ENCODE measurements at places on chromosomes 12 and 14.

DNA sequence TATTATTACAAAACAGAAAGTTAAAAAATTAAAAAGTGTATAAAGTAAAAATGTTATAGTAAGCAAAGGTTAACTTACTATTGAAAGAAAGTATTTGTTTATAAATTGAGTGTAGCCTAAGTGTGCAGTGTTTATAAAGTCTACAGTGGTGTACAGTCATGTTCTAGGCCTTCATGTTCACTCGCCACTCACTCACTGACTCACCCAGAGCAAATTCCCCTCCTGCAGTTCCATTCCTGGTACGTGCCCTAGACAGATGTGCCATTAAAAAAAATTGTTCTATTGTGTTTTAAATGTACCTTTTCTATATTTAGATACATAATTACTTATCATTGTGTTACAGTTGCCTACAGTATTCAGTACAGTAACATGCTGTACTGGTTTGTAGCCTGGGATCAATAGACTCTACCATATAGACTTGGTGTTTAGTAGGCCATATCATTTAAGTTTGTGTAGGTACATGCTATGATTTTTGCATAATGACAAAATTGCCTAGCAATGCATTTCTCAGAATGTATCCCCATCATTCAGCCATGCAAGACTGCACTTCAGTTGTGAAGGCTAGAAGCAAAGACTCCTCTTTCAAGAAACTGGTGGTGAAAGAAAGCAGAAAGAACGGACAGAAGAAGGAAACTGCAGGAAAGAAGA lies 100.6 kb downstream of the DACT1 start:
- DNase-seq: no peak

GRCh38 chr12:9334041-9334692 lies 126.0 kb upstream of the PZP start:
- DNase-seq: no peak

GRCh38 chr12:132803888-132804287 lies 24.8 kb downstream of the GOLGA3 start:
- no peak for DNase-seq

GRCh38 chr12:34345801-34346200 lies 323.5 kb downstream of the ALG10 start:
- DNase-seq: no peak

DNA sequence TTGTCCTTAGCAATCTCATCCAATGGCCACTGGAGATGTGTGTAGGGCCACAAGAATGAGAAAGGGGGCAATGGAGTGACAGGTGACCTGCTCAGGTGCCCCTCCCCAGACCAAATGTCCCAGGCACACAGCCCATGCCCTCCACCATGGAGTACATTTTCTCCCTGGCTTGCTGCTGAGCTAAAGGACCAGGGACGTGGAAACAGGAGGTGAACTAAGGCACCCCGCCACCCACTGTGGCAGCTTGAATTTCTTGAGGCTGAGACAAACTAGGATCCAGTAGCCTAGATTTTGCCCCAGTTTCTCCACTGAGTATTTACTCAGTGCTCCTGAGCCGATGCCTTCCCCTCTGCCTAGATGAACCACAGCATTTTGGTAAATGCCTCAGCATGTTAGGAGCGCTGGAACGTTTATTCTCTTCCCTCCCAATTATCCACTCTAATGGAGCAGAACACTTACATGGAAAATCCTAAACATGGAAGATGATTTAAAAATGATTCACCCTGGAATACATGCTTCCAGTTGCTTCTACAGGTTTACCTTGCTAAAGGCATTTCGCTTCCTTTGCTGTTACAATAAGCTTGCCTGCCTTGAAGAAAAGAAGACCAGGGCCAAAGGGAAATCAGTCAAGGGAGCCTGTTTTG lies 198.0 kb downstream of the ZFP36L1 start:
- no peak for DNase-seq

- DNase-seq: no peak
Observed at GRCh38 chr12:96466939-96467751, 22.2 kb upstream of the CFAP54 start.

DNA sequence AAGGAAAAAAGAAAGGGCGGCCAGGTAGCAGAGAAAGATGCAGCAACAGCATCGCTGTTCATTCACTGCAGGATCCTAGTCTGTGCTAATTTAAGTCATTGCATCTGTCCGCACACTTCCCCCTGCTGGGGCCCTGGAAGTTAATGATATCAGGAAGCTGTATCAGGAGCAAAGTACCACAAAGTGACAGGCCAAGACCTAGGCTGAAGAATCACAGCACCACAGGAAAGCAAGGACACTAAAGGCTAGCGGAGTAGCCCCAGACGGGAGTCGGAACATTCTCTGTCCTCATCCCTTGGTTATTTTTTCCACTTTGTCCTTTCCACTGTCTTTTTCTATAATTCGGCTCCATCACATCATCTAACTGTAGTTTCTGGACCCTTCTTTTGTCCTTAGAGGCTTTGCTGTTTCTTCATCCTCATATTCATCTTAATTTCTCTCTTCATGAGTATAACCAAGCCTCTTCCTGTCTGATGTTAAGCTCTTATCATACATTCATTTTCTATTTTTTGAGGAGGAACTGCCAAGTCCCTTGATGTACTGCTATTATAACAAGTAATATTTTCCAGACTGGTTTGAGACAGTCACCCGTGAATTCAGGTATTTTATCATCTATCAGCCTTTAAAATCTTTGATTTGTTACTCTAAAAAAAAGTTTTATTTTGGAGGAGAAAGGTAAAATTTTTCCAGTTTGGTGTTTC lies 28.3 kb downstream of the DUSP16 start:
- DNase-seq: no peak

DNA sequence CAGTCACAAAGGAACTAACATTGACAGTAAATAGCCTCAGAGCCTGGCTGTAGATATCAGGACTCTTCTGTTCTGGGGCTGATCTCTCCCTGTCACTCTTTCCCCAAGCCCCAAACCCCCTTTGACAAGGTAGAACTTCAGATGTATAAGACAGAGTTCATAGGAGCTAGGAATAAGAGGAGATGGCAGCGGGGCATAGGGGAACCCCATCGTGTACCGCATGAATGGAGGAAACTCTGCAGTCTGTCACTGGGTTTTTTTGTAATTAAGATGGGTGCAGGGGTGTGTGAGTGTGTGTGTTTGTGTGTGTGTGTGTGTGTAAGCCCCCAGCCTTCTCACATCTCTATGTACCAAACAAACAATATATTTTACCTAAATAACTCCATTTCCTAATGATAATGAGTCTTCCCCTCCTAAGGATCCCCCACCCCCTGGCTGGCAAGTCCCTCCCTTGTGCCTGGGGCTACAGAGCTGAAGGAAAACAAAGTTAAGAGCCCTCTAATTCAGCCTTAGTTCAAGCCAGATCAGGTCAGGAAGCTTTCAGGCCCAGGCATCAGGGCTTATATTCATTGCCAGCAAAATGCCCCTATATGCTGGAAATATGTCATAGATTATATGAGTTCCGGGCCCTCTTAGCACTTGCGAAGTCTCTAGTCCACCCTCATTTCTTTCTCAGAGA lies 9.1 kb upstream of the HOXC4 start:
- no peak for DNase-seq

DNA sequence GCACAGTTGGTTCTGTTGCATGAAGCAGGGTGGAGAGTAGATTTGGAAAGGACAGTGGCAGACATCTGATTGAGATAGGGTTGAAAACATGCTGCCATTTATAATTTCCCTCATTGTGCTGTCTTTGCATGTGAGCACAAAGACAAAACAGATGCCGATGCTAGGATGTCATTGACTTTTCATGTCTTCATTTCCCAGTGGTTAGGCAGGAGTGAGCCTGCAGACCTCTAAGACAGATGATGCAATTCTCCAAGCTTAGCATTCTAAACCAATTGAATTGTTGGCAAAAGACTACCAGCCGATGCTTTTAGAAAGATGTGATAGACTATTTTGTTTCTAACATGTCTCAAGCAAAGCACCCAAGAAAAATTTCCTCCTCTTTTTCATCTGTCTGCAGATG lies 37.1 kb upstream of the PELI2 start:
- DNase-seq: no peak

DNA sequence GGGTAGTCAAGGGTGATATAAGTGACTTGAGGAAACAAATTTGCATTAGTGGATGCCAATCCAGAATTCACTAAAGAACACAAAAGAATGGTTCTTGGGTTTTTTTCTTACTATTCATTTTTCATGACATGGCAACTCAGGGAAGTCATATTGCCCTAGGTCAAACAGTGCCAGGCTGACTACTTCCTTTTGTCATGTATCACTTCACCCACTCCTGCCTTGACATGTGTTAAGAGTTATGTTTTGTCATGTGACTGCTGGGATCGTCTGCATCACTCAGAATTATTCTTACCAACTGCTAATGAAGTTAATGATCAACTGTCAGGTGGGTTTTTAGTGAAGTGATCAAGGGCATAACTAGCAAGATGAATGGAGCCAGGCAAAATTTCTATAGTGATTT lies 74.2 kb downstream of the PRORP start:
- no peak for DNase-seq

DNA sequence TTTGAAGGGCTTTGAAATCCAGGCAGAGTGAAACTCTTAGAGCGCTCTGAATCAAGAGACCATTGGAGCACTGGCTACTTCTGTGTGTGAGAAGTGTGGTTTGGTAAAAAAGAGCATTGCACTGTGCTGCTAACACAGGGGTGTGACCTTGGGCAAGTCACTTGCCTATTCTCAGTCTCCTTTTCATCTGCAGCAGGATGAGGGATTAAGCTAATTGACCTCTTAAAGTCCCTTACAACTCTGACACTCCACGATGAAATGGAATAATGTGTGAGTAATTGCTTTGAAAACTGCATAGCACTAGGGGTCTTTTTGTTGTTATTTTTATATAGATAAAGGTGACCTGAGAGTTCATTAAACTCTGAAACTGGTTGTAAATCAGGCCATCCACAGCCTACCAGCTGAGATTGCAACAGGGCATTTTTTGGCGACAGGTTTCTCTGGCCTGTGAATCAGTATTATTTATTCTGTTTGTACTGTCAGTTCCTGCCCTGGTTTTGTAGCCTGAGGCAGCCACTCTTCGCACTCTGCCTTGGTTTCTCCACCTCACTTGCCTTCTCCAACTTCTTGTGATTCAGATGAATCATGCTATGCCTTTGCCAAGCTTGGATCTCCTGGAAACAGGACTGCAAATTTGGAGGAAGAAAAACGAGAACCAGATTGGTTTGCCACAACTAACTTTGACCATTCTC lies 159.9 kb upstream of the PARP11 start:
- no peak for DNase-seq

DNA sequence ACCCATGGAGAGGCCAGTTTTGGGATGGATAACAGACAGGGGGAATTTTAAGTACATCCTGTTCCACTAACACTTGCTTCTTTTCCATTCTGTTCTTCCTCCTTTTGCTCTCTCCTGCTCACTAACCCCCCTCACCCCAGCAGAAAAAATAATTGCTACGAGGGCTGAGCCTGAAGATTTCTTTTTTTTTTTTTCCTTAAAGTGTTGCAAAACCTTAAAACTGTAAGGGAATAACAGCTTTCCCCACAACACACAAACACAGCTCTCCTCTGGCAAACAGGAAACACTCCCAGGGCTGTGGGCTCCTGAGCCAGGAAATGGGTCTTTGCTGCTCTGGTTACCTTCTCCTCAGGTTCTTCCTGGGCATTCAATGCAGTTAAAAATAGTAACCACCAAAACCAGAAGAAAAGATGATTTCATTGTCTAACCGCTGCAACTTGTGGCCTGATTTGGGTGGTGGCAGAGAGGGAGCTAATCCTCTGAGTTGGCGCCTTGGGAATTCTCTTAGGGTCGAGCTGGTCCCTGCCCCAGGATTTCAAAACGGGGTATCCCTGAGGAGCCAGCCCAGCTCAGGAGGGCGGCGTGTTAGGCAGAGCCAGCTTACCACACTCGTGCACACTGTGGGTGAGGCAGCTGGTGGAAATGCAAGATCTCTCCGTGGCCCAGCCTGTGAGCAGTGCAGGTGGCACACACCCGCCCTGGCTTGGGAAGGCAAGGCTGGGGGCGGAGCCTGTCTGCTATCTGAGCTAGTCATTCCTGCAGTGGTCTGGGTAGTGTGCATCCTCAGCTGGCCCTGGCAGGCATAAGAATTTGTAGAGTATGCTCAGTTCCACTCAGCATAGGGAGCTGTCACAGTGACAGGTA lies 17.1 kb upstream of the EMP1 start:
- DNase-seq: peak; percentile 29

DNA sequence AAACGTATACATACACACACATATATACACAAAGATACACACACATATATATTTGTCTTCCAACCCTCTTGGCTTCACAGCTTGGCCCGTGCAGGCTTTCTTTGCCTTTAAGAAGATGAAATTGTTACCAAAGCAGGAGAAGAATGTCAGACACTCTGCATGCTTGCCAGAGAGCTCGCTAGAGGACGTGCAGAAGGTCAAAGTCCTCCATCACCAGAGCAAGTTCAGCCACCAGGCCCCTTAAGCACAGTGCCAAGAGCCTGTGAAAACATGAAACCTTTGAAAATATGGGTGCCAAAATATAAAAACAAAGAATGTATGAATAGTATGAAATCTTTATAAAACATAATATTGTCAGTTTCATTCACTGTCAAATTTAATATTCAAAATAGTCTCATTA lies 14.9 kb upstream of the MCRS1 start:
- no peak for DNase-seq

GRCh38 chr12:2120982-2121758 lies 68.4 kb downstream of the CACNA1C start:
- DNase-seq: no peak

DNA sequence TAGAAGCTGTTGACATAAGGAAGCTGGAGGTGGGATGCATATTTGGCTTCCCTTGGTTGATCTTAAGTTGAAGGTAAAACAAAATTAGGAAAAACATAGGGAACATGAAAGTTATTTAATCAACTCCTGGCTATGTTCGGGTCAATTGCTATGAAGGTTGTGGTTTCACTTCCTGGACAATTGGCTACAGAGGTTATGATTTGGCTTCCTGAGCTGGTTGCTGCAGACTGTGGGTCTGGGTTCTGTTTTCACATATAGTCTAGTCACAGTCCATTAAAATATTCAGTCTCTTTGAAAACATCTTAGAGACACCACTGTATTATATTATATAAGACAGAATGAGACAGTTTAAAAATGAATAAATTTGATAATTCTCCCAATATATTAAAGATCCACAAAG lies 895.2 kb upstream of the USP15 start:
- no peak for DNase-seq

DNA sequence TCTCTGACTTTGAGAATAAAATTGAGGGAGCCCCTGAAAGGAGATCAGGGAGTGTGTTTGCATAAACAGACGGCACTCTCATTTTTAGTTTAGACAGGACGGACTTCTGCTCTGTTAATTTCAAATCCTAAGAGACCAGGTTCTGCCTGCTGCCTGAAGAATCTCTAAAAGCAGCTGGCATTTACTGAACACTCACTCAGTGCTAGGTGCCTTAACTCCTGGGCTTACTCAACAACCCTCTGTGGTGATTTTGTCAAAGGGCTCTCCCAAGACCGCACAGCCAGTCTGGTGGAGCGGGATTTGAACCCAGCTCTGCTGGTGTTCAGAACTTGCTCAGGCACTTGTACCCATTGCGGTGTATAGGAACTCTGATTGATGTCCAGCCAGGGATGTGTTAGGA lies 2.2 kb downstream of the ORAI1 start:
- DNase-seq: no peak

GRCh38 chr12:50188241-50188781 lies 21.1 kb upstream of the CERS5 start:
- DNase-seq: no peak

- DNase-seq: no peak
Observed at GRCh38 chr14:66109426-66109825, 376.7 kb upstream of the CCDC196 start.

- DNase-seq: no peak
Observed at GRCh38 chr12:3131129-3131528, 54.0 kb downstream of the TSPAN9 start.

- DNase-seq: no peak
Observed at GRCh38 chr12:109920261-109920780, 20.2 kb downstream of the TCHP start.

GRCh38 chr12:22993609-22994315 lies 368.8 kb downstream of the ETNK1 start:
- DNase-seq: no peak

All from stimulated activated CD8-positive, alpha-beta memory T cell treated with anti-CD3 and anti-CD28 coated beads, Interleukin-7, amount 100 ng/mL, for 1 hour (primary cell).